ENCODE measurements at places on chromosomes 16 and 17.

DNA sequence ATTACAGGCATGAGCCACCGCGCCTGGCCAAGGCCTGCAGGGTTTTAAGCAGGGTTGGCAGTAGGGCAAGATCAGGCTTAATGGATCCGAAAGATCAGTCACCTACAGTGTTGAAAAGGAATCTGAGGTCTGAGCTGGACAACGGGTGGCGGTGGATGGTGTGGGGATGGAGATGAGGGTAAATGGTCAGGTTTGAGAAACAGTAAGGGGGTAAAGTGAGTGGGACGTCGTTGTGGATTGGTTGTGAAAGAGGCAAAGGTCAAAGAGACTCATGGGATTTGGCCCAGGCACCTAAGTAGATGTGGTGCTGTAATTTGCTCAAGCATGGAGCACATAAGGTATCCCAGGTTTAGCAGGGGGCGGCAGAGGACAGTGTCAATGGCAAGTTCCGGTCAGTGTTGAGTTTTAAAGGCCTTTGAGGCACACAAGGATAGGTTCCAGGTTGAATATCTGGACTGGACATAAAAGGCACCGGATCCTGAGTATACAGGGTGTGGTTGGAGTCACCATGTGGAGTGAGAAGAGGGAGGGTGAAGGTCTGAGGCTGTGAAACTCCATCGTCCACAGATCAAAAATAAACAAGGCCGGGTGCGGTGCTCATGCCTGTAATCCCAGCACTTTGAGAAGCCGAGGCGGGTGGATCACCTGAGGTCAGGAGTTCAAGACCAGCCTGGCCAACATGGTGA lies 1.1 kb upstream of the SLC16A5 start:
- DNase-seq, result no peak

- DNase-seq, result no peak
Measured at GRCh38 chr17:40244255-40244654, 25.2 kb downstream of the WIPF2 start.

GRCh38 chr16:84614968-84615813 lies 2.7 kb downstream of the COTL1 start:
- DNase-seq, result no peak

GRCh38 chr16:1486551-1487390 lies 2.0 kb downstream of the PTX4 start:
- DNase-seq, result no peak

DNA sequence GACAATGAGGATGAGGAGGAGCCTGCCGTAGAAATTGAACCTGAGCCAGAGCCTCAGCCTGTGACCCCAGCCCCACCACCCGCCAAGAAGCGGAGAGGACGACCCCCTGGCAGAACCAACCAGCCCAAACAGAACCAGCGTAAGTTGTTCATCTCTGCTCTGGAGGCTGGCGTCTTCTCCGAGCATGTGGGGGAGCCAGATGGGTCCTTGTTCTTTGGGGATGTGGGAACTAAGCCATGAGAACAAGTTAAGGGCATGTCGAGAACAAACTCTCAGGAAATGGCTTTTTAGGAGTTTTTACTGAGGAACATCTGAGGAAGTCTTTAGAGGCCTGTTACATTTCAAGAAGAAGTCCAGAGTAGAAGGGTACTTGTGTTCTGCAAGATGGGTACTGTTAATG lies 8.2 kb upstream of the CARMIL2 start:
- no peak for DNase-seq

- DNase-seq, result no peak
Measured at GRCh38 chr16:67055712-67056487, 27.0 kb downstream of the CBFB start.

- DNase-seq, result no peak
Measured at GRCh38 chr17:17843096-17843495, 6.3 kb upstream of the SREBF1 start.

DNA sequence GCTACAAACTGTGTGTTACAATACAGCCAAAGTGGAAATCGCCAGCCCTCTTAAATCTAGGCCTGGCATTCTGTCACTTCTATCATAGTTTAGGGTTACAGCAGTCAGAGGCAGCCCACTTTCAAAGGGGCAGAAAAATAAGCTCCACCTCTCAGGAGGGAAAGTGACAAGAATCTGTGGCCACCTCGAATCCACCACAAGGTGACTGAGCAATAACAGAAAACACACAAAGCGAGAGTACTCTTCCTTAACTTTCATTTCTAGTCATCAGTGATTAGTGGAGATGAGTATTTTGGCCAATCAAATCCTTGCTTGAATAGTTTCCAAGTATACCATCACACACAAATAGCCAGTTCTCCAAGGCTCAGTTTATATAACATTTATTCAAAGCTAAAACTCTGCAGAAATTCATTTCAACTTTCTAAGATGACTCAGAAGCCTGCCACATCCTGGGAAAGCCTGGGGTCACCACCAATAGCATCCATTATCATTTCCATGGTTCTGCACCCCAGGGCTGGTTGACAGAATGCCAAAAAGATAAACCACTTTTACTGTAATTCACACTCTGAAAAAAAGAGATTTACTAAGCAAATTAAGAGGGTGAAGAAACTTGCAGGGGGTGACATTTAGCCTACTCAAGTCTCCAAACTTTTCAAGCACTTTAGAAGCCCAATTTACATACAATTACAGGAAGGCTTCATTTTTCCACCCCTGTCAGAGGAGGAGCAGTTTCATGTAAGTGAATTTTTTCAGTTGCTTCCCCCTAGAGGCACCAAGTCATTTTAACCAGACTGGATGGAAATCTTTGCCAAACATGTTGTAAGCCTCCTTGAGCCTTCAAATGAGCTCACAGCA lies 66.8 kb downstream of the SALL1 start:
- DNase-seq, result no peak

DNA sequence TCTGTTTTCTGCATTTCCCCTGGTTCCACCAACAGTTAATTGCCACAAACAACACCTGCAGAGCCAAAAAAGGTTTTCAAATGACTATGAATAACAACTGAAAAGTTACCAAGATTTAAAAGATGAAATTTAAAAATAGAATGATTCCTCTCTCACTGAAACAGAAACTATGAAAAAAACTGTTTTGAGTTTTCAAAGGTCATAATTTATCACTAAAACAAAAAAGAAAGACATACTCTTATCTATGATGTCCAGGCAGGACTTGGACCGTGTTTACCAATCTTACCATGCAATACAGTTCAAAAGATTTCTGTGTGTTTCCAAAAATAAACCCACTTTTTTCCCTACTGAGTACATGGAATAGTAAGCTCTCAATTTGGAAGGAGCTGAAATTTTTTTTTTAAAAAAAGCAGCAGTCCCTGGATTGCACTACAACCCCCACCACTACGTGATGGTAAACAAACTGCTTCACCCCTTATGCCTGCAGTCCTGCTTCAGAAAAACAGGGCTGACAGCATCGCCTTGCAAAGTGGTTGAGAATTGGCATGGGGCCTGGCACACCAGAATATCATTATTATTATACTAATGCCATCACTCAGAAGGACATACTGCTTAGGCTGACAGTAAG lies 8.5 kb downstream of the TXNDC11 start:
- DNase-seq, result no peak

DNA sequence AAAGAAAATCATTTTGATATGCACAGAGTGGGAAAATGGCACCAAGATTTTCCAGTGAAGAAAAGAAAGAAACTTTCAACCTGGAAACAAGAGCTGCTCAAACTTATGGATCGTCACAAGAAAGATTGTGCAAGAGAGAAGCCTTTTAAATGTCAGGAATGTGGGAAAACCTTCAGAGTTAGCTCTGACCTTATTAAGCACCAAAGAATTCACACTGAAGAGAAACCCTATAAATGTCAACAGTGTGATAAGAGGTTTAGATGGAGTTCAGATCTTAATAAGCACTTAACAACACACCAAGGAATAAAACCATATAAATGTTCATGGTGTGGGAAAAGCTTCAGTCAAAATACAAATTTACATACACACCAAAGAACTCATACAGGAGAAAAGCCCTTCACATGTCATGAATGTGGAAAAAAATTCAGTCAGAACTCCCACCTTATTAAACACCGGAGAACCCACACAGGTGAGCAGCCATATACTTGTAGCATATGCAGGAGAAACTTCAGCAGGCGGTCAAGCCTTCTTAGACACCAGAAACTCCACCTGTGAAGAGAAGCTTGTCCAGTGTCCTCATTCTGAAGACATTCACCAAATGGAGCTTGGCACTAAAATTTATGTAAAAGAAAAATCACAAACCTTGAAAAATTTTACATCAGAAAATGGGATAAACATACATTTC lies 12.2 kb downstream of the ZNF75A start:
- DNase-seq, result no peak

GRCh38 chr17:78300962-78301820 lies 58.7 kb downstream of the SOCS3 start:
- DNase-seq, result no peak

GRCh38 chr17:81542431-81543338 lies 9.5 kb downstream of the FAAP100 start:
- no peak for DNase-seq

- no peak for DNase-seq
Measured at GRCh38 chr17:11242411-11242810, 1.4 kb downstream of the SHISA6 start.

DNA sequence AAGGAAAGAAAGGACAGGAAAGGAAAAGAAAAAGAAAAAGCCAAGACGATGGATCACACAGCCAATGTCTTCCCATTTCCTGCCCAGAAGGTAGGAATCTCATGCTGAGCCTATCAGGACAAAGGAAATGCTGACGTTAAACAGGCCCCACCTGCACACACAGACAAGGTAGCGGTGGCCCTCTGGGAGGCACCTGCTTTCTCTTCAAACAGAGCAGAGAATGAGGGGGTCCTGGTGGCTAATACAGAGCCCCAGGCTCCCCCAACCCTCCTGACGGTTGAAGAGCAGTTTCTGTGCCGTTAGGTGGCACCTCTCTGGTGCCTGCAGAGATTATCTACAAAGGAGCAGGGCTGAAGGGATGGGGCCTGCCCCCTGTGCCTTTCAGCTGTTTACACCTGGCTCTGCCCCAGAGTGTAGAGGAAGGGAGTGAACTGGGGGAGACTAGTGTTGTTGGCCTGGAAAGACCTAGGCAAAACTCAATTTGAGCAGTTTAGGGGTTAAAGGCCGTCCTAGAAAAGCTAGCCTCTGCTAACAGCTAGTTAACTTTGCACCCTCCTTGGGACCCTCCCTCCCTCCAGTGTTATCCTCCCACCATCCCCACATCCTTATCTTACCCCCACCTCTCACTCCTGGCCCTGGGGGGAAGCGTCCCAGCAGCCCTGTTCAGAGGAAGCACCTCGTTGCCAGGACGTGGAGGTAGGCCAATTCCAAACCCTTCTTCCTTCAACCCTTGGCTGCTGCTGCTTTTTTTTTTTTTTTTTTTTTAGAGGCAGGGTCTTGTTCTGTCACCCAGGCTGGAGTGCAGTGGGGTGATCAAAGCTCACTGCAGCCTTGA lies 56.3 kb downstream of the ARHGAP27 start:
- no peak for DNase-seq

DNA sequence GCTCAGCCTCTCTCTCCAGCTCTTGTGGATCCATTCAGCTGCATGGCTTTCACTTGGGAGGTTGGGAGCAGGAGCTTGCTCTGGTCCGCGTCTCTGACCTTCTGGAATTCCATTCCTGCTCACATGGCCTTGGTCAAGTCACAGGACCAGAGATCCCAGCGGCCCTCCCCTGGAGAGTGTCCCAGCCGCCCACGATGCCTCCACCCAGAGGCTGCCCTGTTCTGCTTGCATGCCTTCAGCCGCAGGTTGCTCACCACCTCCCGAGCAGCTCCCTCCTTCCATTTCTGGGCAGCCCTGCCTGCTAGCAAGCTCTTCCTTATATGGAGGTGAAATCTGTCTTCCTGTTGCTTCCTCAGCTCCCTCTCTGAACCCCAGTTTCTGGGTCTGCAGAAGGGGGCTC lies 32.6 kb downstream of the RAI1 start:
- no peak for DNase-seq

DNA sequence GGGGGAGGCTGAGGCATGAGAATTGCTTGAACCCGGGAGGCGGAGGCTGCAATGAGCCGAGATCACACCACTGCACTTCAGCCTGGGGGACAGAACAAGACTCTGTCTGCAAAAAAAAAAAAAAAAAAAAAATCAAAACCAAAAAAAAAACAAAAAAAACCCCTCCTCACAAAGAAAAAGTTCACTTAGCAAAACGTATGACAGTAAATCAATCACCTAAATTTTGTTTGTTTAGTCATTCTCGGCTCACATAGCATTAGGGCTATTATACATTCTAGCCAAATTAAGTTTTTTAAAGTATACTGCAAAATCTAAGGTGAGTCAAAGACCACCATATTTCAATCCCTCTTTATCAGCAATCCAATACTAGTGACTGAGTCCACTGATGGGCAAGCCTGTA lies 5.7 kb downstream of the ZNF652 start:
- DNase-seq, result no peak

GRCh38 chr16:79965718-79966117 lies 365.2 kb upstream of the MAF start:
- no peak for DNase-seq

DNA sequence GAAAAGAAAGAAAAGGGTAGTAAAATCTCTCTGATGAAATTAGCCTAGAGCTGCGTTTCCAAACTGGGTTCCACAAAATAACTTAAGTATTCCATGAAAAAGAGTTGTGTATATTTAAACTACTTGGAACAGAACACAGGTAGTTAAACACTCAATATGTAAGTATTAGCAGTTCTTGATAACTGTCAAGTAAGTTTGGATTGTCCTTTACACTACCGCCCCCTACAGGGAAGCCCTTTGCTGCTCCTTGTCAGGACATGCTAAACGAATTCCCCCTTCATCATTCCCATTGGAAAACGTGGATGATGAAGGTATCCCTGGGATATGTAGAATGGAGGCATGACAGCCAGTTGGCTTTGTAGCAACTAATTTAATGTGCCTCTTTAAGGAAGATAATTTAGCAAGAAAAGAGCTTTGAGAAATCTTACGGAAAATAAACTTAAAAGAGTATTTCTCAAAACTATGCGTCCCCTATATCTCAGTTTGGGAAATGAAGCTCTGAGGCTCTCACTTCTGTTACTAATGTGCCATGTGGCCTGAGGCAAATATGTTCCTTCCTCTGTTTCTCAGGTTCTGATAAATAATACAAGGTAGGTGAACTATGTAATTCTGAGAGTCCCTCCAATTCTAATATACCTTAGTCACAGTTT lies 18.8 kb downstream of the NCBP3 start:
- DNase-seq, result peak; percentile 54

DNA sequence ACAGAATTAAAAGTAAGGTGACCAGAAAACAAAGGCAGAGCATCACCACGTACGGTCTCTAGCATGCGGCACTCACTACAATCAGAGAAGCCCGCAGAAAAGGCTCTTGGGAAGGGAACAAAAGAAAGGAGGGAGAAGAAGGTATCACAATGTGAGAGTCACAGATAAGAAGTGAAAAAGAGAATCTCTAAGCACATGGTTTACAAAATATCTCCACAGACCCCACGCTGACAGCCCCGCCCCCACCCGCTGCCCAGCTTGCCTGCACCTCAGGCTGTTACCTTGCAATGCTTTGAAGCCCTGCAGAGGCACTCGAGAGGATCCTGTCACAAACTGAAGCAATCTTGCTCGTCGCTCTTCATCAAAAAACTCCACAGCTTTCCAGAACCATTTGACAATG lies 40.5 kb downstream of the CEP95 start:
- no peak for DNase-seq

GRCh38 chr17:14222611-14223010 lies 14.1 kb downstream of the CDRT15 start:
- DNase-seq, result no peak

All from activated CD4-positive, CD25-positive, alpha-beta regulatory T cell treated with anti-CD3 and anti-CD28 coated beads, Interleukin-2, amount 50 U/mL, for 16 hours (primary cell).